ENCODE measurements at places on chromosomes 13 and 19.

- DNase-seq = no peak
Measured at GRCh38 chr13:65855242-65855805, 1374.8 kb downstream of the PCDH9 start.

DNA sequence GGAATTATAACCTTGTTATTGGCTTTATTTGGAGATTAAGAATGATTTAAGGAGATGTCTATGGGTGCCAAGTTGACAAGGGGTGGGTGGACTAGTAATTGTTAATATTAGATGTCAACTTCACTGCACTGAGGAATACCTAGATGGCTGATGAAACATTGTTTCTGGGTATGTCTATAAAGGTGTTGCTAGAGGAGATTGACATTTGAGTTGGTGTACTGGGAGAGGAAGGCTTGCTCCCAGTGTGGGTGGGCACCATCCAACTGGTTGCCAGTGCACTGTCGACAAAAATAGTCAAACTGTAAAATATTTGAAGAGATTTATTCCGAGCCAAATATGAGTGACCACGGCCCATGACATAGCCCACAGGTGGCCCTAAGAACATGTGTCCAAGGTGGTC lies 378.8 kb downstream of the NDFIP2 start:
- DNase-seq = no peak

DNA sequence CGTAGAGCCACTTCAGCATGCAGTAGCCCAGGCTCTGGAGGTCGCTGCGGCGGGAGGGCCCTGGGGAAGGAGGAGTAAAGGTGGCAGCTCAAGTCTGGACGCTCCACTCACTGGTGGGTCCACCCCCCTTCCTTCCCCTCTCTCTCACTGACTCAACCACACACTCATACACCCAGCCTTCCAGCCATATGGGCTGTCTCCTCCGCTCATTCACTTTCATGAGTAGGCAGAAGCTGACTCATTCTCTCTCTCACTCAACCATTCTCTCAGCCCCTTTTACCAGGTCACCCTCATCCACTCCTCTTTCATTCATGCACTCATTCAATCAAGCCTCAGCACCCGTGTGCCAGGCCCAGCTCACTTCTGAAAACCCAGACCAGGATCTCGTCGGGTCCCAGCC lies 27.5 kb upstream of the SIGLEC11 start:
- no peak for DNase-seq

DNA sequence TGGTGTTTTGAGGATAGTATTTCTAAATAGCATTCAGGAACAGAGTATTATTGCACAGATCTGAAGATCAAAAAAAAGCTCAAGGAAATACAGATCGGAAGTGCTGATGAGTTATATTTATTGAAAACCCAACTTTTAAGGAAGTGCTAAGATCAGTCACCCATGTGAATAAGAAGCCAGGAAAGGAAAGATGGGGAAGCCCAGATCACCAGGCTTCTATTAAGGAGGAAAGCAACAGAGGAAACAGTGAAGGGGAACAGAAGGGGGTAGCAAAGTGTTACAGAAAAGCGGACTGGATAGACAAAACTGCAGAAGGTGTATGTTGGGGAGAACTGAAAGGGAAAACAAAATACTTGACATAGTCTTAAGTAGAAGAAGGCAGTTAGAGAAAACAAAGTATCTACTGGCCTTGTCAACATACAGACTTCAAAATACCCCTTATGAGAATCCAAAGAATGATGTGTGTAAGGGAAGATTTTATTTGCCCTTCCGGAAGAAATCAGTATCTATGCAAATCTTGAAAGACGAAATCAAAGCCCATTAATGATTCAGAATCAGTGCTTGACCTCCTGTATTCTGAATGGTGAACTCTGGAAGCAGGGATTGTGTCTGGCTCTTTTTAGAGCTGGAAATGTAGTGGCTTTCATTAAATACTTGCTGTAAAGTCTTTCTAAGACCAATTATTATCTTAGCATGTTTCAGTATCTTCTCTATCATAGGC lies 12.1 kb downstream of the UFM1 start:
- DNase-seq = no peak

DNA sequence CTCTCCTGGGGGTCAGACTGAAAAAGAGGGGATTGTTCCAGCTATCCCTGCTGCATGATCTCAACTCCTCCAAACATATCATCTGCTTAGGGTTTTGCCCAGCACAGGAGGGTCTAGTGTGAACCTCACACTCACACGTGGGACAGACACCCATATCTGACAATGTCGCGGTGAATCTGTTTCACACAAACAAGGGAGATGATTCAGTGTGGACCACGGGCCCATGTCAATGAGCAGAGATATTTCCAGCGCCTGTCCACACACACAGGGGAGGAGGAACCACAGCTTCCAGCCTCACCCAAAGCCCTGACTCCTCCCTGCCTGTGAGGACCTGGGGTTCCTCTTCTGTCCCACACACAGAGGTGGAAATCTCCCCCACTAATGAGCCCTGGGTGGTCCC lies 29.6 kb upstream of the KIR3DL3 start:
- no peak for DNase-seq

GRCh38 chr19:6233056-6233826 lies 46.5 kb downstream of the MLLT1 start:
- no peak for DNase-seq

GRCh38 chr19:28424077-28424476 lies 788.9 kb downstream of the UQCRFS1 start:
- no peak for DNase-seq

- DNase-seq = no peak
Measured at GRCh38 chr19:19009951-19010350, 23.4 kb downstream of the SUGP2 start.

DNA sequence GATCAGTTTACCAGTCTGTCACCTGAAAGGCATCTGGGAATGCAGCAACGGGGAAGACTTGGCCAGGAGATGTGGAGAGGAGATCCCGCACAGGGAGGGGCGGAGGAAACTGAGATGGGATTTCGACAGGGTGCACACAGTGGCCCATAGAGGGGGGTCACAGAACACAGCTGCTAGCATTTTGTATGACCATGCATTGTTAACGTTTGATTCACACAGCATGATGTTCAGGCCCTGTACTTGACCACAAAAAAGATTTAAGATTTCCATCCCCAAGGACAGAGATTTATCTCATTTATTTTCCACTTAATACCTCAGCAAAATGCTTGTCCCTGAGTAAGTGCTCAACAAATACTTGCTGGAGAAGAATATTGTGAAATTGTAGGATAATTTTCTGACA lies 63.2 kb downstream of the RAB20 start:
- DNase-seq = no peak

DNA sequence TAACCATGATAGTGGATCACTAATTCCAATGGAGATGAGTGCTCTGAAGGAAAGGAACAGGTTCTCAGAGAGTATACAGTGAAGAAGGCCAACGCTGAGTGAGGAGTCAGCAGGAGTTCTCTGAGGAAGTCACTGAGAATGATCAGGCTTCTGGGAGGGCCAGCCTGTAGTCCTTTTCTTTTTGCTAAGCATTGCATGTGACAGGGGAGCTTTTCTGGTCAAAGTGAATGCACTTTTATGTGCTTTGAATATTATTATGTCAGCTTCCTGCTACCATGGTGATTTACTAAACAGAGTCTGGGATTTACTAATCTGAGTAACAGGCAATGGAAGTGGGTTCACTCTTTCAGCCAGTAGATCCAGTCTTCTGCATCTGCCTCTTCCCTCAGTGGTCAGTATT lies 81.1 kb upstream of the SERP2 start:
- no peak for DNase-seq

- no peak for DNase-seq
Measured at GRCh38 chr13:36158611-36159010, 27.4 kb upstream of the DCLK1 start.

GRCh38 chr19:52297601-52298364 lies 814 bp downstream of the ZNF480 start:
- DNase-seq = no peak

- DNase-seq = no peak
Measured at GRCh38 chr19:34664168-34664567, 12.8 kb downstream of the SCGB2B2 start.

- DNase-seq = no peak
Measured at GRCh38 chr19:51520728-51521127, 10.7 kb downstream of the SIGLEC6 start.

- DNase-seq = peak; percentile 89
Measured at GRCh38 chr19:1076951-1077350, 10.0 kb downstream of the ARHGAP45 start.

DNA sequence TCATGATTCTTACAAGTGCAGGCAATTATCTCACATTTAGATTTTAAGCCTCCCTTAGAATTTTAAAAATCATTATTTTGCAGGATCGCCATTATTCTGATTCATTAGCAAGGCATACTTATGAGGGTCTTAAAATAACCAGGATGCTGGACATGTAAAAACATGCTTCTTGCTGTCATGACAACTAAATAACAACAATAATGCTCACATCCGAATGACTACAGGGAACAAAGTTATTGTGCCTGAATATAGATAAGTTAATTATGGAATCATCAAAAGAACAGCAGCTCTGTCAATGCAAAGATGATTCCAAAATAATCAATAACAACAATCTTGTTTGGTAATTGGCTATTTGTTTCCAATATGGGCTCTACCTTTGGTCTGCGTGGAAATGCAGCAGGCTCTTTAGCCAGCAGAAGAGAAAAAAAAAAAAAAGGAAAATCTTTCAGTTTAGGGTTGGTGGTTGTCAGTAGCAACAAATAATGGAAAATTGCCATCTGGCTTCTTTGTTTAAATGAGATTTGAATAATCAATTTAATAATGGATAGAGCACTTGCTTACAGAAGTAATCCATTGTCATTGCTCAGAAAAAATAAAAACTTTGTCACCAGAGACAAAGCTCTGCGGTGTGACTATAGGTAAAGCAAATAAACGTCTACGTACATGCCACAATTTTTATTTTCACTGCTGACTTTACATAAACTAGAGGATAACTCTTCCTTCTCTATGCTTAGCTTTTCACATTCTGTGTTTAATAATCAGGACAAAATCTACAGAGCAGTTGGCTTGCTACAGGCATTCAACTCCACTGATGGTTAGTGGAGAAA lies 468.9 kb upstream of the TSHZ3 start:
- DNase-seq = no peak

- no peak for DNase-seq
Measured at GRCh38 chr19:47786566-47786965, 8.1 kb downstream of the SELENOW start.

DNA sequence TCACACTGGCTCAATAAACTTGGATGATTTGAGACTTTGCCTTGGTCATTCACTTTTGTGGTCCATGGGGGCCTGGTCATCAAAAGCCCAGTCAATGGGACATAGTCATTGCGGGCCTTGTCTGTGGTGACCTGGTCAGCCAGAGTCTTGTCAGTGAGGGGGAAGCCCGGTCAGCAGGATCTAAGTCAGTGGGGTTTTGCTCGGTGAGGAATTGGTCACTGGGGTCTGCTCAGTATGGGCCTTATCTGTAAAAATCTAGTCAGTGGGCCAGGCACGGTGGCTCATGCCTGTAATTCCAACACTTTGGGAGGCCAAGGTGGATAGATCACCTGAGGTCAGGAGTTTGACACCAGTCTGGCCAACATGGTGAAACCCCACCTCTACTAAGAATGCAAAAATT lies 63.7 kb upstream of the TPM4 start:
- DNase-seq = no peak

GRCh38 chr13:27774169-27774568 lies 18.1 kb upstream of the GSX1 start:
- no peak for DNase-seq

DNA sequence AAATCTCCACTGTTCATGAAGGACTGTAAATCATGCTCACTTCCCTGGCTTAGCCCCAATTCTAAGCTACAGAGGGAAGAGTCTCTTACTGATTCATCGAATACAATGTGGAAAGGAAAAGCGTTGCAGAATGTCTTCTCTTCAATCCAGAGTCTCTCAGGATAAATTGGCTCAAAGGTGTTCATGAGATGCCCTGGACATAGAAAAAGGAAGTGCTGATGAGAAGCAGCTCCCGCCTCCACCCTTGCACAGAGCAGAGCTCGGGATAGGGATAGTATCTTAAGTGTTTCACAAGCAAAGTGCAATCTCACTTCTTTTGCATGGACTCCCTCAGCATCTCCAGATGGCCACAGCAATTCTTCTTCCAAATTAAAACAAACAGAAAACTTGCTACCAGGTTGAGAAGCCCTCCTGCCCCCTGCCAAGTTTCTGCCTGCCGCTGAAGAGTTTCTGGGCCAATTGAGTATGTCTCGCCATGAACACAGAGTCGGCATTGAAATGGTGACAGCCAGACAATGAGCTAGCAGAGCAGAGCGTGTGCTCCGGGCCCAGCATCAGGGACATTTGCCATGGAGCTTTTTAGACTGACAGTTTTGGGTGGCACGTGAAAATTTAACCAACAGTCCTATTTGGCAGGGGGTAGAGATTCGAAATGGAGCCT lies 85.7 kb downstream of the C13orf42 start:
- DNase-seq = no peak

GRCh38 chr19:49631014-49631588 lies 8.8 kb downstream of the RRAS start:
- no peak for DNase-seq

- peak; percentile 47 for DNase-seq
Measured at GRCh38 chr19:15534957-15535864, 26.9 kb downstream of the CYP4F22 start.

DNA sequence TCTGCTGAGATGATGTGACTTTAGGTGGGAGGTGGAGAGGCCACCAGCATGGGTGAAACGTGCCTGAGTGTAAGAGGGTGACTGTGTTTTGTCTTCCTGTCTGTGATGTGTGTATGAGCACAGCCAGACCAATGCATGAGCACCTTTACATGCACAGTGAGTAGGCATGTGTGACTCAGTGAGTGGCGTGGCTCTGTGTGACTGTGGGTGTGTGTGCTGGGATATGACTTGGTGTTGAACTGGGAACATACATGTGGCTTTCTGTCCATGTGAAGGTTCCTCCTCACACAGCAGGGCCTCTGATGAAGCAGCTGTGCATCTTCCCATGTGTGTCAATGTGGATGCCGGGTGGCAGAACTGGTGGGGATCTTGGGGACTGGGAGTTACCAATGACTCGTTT lies 19.9 kb upstream of the LGALS13 start:
- DNase-seq = peak; percentile 9

DNA sequence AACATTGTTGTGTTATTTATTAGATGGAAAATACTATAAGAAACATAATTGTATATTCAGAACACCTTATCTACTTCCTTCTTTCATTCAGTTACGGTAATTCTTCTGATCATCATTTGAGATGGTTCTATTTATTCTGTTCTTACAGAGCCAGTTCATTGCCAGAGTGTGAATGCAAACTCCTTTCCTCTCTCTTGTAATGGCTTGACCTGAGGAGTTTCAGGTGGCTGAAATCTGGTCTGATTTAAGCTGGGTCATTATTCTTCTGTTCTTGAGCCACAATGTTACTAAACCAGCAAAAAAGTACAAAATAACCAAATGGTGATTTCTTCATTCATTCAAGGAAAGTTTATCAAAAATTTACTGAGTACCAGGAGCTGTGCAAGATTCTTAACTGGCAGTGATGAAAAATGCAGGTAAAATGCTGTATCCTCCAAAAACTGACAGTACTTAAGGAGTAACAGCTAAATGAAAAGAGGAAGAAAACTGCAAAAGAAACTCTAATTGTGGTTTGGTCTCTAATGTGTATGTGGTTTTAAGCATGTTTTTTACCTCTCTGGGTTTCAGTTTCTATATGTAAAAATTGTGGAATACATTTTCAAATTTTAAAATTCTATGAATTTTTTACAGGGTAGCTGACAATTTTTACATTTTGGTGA lies 182.4 kb upstream of the UFM1 start:
- no peak for DNase-seq
